ENCODE measurements at places on chromosomes 1 and 21. TPM values are rescaled to one million over a fixed set of nuclear protein-coding genes. Genes with fewer than 3 reads are reported as not detected.

KCNA3 gene
- total RNA-seq, result 115 TPM

C1orf116 gene
- 0.22 TPM for total RNA-seq

PINK1 gene
- 9.8 TPM for total RNA-seq

CAPZA1 gene
- 224 TPM for total RNA-seq

ZFP69B gene
- 2.8 TPM for total RNA-seq

FCER1A gene
- total RNA-seq, result 5.9 TPM

LRRC53 gene
- not detected for total RNA-seq

CD84 gene
- total RNA-seq, result 66.2 TPM

ESPN gene
- total RNA-seq, result 13.2 TPM

FAM43B gene
- not detected for total RNA-seq

NLRP3 gene
- 9.2 TPM for total RNA-seq

SYNC gene
- total RNA-seq, result not detected

AGO1 gene
- total RNA-seq, result 23.3 TPM

RCC2 gene
- 30.3 TPM for total RNA-seq

ASH1L gene
- total RNA-seq, result 75.5 TPM

B3GALT5 gene
- total RNA-seq, result not detected

PAPPA2 gene
- 0.73 TPM for total RNA-seq

WNT4 gene
- total RNA-seq, result not detected
